ENCODE measurements at places on chromosomes 7 and 10.

DNA sequence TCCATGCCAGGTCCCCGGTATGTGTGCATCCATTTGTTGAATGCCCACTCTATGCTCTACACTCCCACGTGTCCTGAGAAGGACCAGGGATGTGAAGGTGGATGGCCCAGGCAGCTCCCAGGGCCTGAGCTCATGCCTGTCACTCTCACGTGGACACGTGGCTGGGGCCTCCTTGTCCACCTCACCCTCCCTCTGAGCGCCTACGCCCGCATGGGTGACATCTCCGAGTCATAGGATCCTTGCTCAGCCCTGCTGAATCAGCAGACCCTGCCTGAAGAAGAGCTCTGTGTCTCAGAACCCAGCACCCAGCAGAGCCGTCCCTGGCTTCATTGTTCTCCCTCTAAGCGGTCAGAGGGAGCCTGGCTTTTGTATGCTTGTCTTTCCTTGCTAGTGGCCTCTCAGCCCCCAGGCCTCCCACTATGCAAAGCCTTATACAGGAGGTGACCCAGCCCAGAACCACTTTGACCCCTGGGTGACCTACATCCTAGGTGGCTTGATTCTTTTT is 107.9 kb upstream of the PPIF start:
- DNase-seq, result no peak

DNA sequence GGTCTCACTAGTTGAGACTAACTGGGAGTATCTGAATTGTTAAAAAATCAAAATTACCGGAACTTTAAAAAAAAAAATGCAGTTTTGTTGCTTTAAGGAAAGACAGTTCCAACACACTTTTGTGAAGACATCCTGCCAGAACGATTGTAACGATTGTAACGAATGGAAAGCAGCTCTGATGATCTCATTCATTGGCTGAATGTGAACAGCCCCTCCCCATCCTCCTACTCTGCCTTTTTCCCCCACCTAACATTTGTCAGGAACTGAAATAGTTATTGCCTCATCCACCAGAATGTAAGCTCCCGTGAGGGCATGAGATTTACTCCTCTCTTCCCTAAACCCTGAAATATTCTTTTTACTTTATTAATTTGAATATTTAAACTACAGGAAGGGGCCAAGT is 23.1 kb upstream of the ZC3HAV1L start:
- DNase-seq, result no peak

DNA sequence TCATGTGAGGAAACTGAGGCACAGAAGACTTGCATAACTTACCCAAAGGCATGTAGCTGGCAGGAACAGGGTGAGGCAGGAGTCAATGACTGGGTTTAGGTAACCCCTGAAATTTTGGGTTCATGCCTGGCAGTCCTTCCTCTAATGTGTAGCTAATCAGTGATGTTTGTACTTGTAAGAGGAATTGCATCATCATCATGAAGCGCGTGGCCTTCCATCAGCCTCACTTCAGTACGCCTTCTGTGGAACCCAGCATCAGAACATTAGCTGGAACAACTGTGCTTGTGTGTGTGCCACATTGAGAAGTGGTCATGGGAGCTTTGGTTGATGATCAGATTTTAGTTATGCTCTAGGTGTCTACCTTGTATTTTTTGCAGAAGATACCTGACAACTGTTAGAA is 18.2 kb upstream of the STMP1 start:
- no peak for DNase-seq

DNA sequence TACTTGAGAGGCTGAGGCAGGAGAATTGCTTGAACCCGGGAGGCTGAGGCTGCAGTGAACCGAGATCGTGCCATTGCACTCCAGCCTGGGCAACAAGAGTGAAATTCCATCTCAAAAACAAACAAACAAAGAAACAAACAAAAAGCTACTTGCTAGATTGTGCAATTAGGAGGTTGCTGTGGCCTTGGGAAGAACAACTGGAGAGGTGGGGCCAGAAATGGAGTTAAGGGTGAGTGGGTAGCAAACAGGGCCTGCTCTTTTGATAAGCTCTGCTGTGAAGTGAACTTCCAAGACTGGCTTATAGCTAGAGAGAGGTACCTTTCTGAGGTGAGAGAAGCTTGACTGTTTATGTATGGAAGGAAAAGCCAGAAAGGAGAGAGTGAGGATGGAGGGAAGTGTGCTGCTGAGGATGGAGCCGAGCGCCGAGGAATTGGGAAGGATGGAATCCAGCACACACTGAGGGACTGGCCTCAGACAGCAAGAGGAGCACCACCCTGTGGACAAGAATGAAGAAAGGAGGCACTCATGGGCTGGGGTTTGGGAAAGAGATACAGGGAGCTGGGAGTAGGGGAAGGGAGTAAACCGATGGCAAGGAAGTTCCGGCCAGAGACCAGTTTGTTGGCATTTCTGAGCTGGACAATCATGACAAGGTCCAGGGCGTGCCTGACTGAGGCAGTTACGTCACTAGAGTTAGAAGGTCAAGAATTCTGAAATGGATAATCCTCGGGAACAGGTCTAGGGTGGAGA is 7.0 kb upstream of the RPEL1 start:
- DNase-seq, result no peak

- no peak for DNase-seq
These were observed 533.4 kb upstream of the SEMA3D start for GRCh38 chr7:85719981-85720953.

DNA sequence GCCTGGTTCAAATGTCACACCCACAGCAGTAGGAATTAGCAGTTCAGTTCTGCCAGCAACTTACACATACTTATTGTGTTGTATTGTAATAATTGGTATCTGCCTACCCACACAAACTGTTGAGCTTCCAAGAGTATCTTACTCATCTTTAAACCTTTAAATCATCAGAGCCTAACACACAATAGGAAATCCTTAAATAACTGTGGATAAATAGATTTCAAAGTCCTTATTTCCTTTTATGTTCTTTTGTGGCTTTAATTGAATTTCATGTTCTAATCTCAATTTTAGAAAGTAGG is 3.9 kb downstream of the CASD1 start:
- DNase-seq, result no peak

DNA sequence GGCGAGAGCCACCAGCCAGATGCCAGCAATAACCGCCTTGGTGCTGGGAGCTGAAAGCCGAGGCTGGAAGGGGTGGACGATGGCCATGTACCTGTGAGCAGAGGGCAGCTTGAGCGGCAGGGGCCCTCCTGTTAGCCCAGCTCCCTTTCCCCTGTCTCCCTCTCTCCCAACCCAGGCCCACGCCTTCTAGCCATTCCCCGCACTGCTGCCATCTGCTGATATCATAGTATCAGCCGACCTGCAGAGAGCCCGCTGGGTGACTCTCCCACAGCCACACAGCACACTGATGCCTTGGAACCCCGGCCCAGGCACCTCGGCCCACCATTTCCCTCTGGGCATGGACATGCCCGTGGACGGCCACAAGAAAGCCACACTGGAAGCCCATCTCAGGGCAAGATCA is 1.7 kb downstream of the TACR2 start:
- DNase-seq, result no peak

All from stimulated activated CD8-positive, alpha-beta memory T cell treated with anti-CD3 and anti-CD28 coated beads, Interleukin-4, amount 100 ng/mL, for 4 hours (primary cell).